ENCODE measurements at places on chromosomes 12 and 14.
A peak's percentile ranks its signal among the peaks of the same experiment; 100 is the strongest.

GRCh38 chr14:105117710-105118385 is 50.7 kb downstream of the JAG2 start:
- DNase-seq: no peak

DNA sequence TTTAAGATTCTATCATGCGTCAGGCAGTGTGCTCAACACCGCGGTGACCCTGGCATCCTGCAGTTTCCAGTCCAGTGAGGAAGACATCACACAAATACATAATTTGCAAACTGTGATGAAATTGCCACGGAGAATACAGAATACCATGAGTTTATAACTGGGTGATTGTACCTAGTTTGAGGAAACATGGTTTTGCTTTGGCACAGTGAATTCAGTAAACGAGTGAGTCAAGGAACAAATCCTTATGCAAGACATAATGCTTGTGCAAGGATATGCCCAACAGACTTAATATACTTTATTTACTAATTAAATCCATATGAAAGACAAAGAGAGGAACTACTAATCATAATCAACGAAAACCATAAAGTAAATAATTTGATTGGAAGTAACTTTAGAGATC is 311.8 kb upstream of the TMTC1 start:
- DNase-seq: no peak

DNA sequence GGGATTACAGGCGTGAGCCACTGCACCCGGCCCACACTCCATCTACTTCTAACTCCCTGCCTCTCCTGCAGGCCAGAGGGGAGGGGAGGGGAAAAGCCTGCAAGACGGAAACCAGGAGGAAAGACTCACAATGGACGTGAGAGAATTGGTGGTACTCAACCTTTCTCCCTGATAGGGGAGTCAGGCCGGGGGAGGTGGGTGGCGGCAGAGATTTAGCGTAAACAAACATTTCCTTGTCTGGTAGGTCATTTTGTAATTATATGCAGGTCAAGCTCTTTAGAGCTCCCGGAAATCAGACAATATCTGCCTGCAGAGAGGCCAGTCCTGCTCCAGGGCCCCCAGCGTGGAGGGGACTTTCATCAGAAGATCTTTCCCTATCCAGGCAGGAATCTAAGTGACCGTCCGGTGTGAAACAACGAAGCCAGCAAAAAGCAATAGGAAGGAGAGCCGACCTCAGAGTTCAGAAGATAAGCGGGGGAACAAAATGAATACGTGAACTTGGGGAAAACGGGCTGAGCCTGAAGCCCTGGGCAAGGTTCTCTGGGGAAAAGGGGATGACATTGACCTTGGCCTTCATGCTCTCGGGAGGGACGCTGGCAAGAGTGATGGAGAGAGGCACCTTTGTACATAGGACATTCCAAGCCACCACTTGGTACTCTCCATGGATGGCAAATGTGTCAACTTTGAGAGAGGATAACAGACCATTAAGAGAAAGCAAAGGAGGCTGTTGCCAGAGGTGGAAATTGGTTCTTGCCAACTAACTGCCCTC is 62.3 kb downstream of the SPRING1 start:
- no peak for DNase-seq

DNA sequence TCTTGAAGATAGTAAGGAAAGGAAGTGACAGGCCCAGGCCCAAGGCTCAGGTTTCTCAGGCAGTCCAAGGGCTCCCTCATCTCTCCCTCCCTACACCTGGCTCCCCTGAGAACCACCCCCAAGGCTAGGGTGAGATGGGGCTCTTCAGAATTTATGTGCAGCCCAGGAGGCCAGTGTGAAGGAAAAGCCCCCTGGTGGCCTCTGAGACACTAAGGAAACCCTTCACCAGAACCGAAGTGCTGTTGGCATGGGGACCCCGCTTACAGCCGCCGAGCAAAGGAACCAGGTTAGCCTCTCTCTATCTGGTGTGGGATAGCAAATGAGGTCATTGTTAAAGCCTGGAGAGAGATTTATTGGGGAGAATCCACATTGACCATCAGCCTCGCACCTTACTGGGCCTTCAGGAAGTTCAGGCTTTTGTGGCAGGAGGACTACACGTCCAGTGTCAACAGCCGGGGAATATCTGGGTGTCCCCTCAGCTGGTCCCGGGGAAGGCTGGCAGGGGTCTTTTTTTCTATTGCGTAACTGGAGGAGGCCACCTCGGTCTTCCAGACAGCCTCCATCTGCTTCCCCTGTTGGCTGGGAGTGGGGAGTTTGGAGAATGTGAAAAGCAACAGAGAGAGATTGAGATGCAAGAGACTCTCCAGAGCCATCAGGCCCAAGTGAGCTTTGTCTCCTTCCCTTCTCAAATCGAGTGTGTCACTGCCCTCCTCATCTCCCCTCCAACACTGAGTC is 18.1 kb downstream of the FAM186B start:
- no peak for DNase-seq

DNA sequence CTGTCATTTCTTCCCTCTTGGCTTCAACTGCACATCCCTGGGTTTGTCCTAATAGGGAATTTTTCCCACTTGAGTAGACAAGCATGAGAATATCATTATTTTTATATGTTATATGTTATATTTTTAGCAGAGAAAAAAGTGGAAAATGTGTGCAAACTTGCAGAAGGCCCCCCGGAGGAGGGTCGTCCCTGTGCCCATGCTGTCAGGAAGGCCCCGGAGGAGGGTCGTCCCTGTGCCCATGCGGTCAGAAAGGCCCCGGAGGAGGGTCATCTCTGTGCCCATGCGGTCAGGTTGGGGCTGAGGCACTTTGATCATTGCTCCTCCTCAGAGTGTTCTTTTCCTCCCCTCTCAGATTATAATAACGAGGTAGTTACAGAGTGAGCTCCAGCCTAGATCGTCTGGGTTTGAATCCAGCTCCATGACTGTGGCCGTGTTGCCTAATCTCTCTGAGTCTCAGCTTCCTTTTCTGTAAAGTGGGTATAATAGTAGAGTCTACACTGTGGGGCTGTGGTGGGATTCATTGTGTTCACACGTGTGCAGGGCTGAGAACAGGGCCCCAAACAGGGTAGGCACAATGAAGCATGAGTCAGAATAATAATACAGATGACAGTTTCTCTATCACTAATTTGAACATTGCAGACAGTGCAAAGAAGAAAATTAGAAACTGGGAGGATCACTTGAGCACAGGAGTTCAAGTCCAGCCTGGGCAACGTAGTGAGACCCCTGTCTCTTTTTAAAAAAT is 33.4 kb downstream of the ELK3 start:
- DNase-seq: no peak

- no peak for DNase-seq
These were observed 324.8 kb downstream of the C12orf50 start for GRCh38 chr12:87704374-87704773.

DNA sequence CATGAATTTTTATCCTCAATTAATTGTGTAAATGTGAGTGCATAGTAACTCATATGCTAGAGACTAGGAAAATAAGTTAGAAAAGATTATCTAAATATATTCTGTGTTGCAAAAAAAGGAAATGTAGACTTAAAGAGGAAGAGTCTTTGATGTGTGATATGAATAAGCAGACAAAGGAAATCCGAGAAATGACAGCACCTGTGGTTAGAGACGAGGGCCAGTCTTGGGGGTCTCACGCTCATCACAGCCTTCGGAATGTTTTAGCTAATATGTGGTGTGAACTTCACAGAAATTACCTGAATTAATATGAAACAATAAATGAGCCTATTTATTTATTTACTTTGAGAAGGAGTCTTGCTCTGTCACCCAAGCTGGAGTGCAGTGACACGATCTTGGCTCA is 11.6 kb downstream of the ATP6V0A2 start:
- DNase-seq: no peak

DNA sequence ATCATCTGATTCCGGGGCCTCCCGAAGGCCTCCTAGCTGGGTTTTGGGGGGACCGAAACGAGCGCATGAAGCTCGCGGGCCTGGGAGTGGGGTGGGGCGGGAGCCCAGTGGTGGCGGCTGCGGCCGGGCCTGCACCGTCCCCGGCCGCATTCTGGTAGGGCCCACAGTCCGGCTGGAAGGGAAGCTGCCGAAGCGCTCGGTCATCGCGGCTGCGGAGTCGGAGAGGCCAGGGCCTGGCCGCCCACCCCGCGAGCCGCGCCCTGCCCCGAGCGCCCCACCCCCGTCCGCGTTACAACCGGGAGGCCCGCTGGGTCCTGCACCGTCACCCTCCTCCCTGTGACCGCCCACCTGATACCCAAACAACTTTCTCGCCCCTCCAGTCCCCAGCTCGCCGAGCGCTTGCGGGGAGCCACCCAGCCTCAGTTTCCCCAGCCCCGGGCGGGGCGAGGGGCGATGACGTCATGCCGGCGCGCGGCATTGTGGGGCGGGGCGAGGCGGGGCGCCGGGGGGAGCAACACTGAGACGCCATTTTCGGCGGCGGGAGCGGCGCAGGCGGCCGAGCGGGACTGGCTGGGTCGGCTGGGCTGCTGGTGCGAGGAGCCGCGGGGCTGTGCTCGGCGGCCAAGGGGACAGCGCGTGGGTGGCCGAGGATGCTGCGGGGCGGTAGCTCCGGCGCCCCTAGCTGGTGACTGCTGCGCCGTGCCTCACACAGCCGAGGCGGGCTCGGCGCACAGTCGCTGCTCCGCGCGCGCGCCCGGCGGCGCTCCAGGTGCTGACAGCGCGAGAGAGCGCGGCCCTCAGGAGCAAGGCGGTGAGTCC is at the start of gene KLC1:
TSS of gene KLC1 (plus strand) at position 528 of the 819 bp plus-strand sequence. CDS start 25,354 bp downstream, outside the sequence.
- peak; percentile 86 for DNase-seq

GRCh38 chr14:80017795-80018194 is 193.5 kb downstream of the DIO2 start:
- no peak for DNase-seq

DNA sequence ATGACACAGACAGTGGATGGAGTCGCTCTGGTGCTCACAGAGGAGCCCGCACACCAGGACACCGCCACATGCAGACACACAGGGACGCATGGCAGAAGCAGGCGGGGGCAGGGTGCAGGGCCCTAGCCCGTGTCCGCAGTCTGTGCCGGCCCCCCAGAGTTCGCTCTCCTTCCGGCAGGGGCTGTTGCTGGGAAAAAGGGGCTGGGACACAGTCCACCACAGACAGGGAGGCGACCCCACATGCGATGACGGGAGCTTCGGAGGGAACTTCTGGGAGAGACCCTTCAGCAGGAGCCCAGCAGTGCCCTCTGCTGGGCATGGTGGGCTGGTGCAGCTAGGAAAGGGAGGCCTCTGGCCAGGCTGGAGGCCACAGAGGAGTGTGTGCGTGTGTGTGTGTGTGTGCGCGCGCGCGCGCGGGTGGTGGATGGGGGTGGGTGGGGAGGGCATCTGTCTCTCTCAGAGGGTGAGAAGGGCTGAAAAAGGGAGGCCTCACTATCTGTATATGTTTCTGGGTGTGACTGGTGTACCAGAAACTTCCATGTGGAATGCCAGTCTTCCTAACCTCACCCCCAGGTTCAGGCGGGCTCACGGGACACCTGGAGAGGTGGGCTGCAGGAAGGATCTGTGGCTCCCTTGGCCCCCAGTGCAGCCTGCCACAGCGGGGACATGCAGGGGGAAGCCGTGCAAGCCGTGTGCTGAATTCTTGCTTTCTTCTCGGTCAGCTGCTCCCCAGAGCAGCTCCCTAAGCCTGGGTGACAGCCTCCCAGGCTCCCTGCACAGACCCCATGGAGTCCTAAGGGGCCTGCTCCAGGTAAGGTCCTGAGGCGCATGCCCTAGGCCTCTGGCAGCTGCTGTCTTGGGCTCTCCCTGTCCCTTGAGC is 60.7 kb downstream of the PLEKHG3 start:
- DNase-seq: peak; percentile 88

DNA sequence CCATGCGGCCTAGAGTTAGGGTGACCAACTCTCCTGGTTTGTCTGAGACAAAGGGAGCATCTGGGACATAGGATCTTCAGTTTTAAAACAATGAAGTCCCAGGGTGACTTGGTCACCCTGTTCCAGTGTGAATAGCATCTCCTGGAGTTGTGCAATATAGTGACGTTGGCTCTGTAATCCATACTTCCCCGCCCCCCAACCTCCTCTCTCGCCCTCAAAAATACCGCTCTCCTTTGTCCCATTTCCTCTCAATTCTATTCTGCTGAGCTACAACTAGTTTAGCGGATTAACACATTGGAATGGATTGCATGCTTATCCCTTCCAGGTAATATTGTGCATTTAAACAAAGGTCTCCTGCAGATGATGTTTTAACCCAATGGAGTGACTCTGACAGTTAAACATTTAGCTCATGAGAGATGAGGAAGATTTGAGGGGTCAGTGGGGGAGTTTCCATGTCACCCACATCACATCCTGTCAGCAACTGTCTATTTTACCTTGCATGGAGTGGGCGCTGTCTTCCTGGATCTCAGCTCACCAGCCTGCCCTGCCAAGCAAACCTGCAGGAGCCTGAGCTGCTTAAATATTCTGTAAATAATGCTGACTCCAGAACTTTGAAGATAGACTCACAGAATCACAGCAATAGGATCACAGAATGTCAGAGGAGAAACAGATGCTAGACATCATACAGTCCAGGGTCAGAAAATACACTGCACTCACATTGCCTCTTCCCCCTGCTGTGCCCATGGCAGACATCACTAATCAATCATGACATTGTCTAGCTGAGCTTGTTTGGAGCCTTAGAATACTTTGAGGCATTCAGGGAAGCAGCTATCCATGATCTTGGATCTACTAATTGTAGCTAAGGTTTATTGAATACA is 43.0 kb downstream of the MAP1LC3B2 start:
- DNase-seq: no peak

DNA sequence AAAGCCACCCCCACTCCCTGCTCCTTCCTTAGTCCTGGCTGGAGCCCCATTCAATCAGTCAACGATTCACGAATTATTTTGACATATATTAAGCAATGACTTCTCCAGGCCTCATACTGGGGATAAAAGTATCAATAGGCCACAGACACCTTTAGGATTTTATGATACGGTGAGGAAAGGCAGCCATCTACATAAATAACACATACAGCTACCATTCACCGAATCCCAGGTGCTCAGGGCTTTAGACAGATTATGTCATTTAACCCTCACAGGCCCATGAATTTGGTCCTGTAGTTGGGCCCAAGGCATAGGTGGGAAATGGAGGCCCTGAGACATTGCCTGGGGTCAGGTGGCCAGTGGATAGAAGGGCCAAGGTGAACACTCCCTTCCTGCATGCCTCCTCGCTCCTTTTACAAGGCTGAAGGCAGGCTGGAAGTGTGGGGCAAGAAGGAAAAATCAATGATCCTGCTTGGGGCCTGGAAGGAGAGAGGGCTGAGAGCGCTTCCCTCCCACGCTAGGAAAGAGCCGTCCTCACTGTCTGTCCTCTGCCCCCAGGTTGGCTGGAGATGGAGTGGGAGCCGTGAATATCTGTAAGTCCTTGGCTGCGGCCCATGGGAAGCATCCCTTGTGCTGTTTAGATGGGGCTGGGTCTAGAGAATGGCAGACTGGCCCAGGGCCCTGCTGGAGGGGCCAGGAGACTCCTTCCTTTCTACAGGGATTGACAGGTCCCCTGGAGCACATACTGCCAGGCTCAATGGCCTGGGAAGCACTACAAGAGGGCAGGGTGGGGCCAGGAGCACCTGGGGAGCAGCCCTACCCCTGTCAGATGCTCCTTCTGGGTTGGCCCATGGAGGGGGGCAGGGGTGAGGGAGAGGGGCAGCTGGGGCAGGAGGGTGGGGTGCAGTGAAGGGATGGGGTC is 14.8 kb downstream of the KRT7 start:
- no peak for DNase-seq

DNA sequence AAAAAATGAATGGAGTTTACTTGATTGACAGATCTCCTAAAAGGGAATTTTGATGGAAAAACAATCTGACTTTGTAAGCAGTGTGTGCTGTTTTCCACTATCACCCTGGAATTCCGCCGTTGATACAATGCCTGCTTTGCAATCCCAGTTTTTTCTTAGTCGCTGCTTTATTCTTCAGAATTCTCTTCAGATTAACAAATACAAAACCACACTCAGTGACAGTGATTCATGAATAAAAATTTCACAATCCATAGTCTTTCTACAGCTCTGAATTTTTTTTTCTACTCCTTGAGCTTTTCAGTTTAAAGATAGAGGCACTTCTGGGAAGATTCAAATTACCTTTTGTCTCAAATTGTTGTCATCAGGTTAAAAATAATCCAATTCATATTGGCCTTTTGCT is 44.6 kb upstream of the KITLG start:
- no peak for DNase-seq

Data from Daoy (cell line).